Vagina (tissue), 2 donors: ENCODE measurements at places on chromosomes 2 and 18.

GRCh38 chr18:71485611-71486010 is 1058.5 kb downstream of the CBLN2 start:
- no peak for DNase-seq

DNA sequence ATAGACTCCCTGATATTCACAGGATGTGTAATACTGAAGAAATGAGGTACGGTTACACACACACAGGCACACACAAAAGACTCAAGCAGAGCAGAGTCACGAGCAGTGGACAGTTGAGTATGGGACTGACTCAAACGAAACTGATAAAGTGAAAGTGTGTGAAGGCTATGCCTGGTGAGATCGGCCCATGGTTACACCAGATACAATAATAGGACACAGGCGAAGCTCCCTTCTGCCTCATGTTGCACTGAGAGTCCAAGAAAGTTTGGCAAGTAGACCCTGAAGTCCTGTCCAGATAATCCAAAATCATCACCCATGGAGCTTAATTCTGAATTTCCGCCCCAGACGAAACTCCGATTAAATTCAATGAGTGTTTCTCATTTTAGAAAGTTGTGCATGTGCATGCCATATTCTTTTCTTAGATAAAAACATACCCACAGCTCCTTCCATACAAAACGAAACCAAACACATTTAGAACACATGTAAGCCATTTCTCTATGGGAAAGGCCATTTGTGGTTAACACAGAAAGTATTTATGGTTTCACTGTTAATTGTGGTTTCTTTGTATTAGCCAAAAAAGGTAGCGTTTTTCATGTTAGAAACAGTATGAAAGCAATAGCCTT is 567.6 kb downstream of the PLCL1 start:
- no peak for DNase-seq

GRCh38 chr2:39996653-39997080 is 217.6 kb upstream of the THUMPD2 start:
- no peak for DNase-seq

GRCh38 chr18:75216212-75216910 is 5.8 kb downstream of the TSHZ1 start:
- no peak for DNase-seq

- no peak for DNase-seq
These were observed 441.7 kb downstream of the ZNF521 start for GRCh38 chr18:24910221-24910620.

DNA sequence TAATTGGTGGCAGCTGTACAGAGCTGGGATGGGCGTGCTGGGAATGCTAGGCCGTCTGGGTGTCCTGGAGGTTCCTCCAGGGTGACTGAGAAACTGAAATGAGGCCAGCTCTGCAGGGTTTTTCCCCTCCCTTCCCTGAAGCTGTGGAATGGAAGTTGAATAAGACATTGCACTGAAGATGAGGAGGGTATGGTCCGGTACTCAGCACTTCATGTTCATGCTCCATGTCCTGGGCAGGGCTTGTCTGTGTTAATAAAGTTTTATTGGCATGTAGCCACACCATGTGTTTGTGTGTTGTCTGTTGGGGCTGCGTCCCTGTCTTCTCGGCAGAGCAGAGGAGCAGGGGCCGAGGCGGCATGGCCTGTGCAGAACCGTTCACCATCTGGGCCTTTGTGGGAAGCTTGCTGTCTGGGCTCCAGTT is 154.0 kb downstream of the LDLRAD4 start:
- no peak for DNase-seq

DNA sequence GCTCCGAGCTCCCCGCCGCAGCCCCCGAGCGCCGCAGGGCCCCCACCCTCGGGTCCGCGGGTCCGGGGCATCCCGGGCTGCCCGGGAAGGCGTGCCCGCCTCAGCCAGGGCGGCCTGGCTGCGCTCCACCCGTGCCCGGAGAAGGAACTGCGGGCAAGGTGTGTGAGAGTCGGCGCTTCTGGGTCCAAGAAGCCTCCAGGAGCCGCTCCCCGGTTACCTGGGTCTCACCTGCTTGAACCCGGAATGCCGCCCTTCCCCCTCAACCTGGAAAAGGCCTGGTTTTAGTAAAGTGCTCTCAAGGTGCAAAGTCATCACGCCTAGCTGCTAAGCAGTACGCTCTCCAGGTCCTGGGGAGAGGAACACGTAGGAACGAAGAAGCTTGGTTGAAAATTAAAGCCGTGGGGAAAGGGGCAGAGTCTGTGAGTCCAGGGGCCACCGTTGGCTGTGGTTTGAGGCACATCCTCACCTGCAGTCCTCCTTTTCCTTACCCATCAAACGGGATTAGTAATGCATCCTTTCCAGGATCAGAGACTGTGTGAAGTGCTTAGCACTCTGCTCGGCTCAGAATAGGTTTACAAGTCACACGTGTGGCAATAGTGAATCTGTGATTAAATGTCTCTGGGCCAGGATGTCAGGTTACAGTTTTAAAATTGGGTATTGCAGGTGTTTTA is 1.2 kb downstream of the ASAP2 start:
- no peak for DNase-seq
